ENCODE measurements at places on chromosomes 5 and 9. TPM values are rescaled to one million over a fixed set of nuclear protein-coding genes. Genes with fewer than 3 reads are reported as not detected.

SLC6A3 gene
- total RNA-seq: not detected

FRMPD1 gene
- under 0.01 TPM for total RNA-seq

PCDHGA6 gene
- 0.63 TPM for total RNA-seq

FCN2 gene
- total RNA-seq: not detected

BARHL1 gene
- total RNA-seq: not detected

NSA2 gene
- total RNA-seq: 112 TPM

TLX3 gene
- total RNA-seq: not detected

FOXD4 gene
- 0.21 TPM for total RNA-seq

ELL2 gene
- 109 TPM for total RNA-seq

TMEM174 gene
- not detected for total RNA-seq

PHYHD1 gene
- 6.3 TPM for total RNA-seq

PPP6C gene
- 20.1 TPM for total RNA-seq

DCTN4 gene
- total RNA-seq: 32.9 TPM

TMEM215 gene
- total RNA-seq: not detected

IFNA2 gene
- total RNA-seq: not detected

OGN gene
- total RNA-seq: not detected

C9orf153 gene
- not detected for total RNA-seq

MCTP1 gene
- total RNA-seq: 1.3 TPM

MARCOL gene
- total RNA-seq: not detected

IL13 gene
- total RNA-seq: not detected

UNC13B gene
- 14.9 TPM for total RNA-seq

GCNT1 gene
- 16.3 TPM for total RNA-seq

SLC31A1 gene
- total RNA-seq: 11.3 TPM

GABRA1 gene
- total RNA-seq: not detected

MCC gene
- total RNA-seq: 38.8 TPM

SLCO6A1 gene
- 0.14 TPM for total RNA-seq

MLANA gene
- total RNA-seq: not detected

PCDHGA1 gene
- 0.28 TPM for total RNA-seq

GFI1B gene
- total RNA-seq: not detected

SAPCD2 gene
- total RNA-seq: 31.6 TPM

C9orf50 gene
- not detected for total RNA-seq

CDKN2A gene
- total RNA-seq: 18.5 TPM

RBM27 gene
- total RNA-seq: 11.6 TPM

FOXD4L3 gene
- not detected for total RNA-seq

KIF4B gene
- total RNA-seq: not detected

HNRNPK gene
- total RNA-seq: 498 TPM

SLC34A3 gene
- 0.14 TPM for total RNA-seq

FBP1 gene
- 0.21 TPM for total RNA-seq

BNC2 gene
- 0.74 TPM for total RNA-seq

ESM1 gene
- 0.56 TPM for total RNA-seq

PCDHB9 gene
- total RNA-seq: not detected

SH3TC2 gene
- total RNA-seq: 7.3 TPM

DAPK1 gene
- total RNA-seq: 3.4 TPM

PDE6A gene
- total RNA-seq: not detected

CA9 gene
- 39.5 TPM for total RNA-seq

ZDHHC11B gene
- total RNA-seq: 0.07 TPM

PCDHGB1 gene
- not detected for total RNA-seq

RETREG1 gene
- total RNA-seq: 0.35 TPM
